ENCODE measurements at places on chromosomes 2 and 18. TPM values are rescaled to one million over a fixed set of nuclear protein-coding genes. Genes with fewer than 3 reads are reported as not detected.

DNA sequence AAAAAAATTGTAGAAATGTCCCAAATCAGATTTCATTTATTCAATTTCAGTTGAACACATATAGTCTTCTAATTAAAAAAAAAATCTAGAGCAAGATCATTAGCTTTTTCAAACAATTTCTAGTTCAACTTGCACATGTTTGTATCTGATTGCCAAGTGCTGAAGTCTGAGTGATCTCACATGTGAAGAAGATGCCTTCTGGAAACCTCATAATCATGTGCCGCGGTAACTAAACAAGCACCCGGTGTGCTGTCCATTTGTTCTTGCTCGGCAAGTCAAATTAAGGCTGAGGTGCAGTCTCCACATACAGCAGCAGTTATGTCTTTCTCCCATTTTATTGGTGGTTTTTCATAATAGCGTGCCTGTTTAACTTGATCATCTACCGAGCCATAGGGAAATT is 18.7 kb downstream of the CABLES1 start:
- H3K4me3 ChIP-seq: no peak overlapping the region
- no peaks in the 10 kb centered on the region for H3K36me3 ChIP-seq
- H3K4me1 ChIP-seq: peaks cover 5% of the 10 kb centered on the region
- no peaks in the 10 kb centered on the region for H3K27me3 ChIP-seq
- no peak overlapping the region for H3K27ac ChIP-seq

Gene TSHZ1
- polyA plus RNA-seq: 34.7 TPM

DNA sequence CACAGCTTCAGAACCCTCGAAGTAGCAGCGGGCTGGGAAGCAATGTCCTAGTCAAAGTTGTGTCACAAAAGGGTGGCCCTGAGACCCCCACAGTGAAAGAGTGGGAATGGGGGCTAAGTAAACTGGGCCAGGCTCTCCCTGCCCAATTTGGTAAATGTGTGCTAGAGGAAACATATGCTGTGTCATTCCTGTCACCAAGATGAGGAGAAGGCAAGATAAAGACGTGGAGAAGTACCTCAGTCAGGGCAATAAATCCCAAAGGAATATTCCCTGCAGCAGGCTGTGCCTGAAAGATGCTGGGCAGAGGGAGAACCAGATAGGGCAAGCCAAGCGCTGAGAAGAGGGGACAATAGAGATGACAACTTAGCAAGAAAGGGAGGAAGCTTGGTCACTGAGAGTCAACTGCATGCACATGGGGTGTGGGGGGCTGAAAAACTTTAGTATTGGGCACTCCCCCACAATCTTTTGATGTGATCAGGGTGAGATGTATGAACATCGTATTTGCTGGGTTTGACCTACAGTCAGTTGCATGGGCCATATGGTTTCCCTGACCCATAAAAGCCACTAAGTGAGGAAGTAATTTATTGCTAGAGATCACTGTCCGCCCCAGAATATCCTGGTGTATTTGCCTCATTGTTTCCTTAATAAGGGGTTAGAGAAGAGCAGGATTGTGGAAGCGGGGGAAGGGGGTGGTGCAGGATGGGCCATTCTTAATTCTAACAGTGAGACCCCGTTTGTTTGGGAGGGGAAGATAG is 49.9 kb upstream of the CXCR4 start:
- DNase-seq: no peak
- no peak overlapping the region for H3K27ac ChIP-seq
- H3K27me3 ChIP-seq: peaks cover 4% of the 10 kb centered on the region

DNA sequence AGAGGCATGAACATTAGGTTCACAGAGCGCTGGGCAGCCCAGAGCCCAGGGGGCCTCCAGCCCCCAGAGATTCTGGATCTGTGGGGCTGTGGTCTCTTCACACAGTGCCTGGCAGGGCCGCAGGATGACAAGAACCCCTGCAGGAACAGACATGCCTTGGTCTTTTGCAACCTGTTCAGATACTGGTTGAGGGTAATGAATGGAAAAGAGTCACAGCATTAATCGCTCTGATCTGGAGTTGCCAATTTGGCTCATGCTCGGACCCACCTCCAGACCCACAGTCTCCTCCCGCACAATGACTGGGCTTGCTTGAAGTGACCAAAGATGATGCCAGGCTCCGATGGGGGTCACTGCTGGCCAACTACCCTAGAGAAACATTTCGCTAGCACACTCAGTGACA is 229.4 kb upstream of the SMAD2 start:
- H3K4me3 ChIP-seq: no peak overlapping the region
- no peak for DNase-seq
- no peaks in the 10 kb centered on the region for H3K36me3 ChIP-seq
- H3K27ac ChIP-seq: no peak overlapping the region

Gene CD28
- 1.5 TPM for polyA plus RNA-seq

DNA sequence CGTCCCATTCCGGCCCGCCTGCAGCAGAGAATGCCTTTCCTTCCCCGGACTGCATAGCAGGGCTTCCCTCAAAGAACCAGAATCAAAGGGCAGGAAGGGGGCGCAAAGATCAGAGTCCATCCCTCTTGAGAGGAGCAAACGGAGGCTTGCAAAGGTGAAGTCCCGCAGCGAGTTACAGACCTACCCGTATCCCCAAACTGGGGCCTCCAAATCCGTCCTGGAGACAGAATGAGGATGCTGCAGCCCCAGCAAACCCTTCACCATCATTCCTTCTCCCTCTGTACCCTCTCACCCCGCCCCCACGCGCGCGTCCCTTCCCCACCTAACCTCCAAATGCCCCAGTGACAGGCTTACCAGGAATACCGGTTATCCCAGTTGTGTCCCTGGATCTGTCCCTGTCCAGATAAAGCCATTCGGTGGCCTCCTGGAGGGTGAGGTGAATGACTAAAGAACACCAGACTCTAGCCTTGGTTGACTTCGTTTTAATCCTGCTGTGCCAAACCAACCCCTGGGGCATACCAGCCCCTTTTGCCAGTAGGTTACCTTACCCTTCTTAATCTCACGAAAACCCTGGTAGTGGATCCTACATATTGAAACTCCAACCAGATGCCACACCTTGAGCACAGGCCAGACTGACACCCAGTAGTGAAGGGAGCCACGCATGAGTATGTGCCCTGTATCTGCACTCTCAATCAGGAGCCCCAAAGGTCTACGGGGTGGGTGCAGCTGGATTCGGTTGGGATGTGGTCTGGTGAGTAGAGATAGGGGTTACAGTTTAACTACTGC is 961 bp upstream of the SLC40A1 start:
- DNase-seq: peak; percentile 86
- peaks cover 4% of the 10 kb centered on the region for H3K36me3 ChIP-seq
- peak overlapping the region; percentile 74 for H3K4me3 ChIP-seq
- H3K27me3 ChIP-seq: no peaks in the 10 kb centered on the region
- peak overlapping the region; percentile 96 for H3K27ac ChIP-seq

- H3K4me3 ChIP-seq: no peak overlapping the region
- peaks cover 4% of the 10 kb centered on the region for H3K4me1 ChIP-seq
- no peaks in the 10 kb centered on the region for H3K36me3 ChIP-seq
Measured at GRCh38 chr18:23998820-23999219, 15.7 kb upstream of the TTC39C start.

DNA sequence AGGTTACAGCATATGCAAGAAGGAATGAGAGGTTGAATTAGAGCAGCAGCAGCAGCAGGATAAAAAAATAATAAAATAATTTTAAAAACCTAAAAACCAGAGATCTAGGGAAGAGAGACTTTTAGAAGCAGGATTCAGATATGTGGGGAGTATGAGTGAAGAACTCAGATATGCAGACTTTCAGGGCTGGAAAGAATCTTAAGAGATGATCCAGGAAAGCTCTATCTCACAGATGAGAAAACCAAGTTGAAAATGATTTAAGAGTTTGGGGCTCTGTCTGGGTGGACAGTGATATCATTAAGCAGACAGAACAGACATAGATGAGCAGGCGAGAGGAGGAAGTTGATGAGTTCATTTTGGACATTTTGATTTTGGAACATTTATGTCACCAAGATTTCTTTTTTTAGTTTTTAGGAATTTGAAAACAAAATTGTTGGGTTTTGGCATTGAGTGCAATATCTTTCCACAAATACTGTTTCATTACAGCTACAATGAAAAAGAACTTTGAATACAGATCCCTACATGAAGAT is 31.8 kb downstream of the BCL2 start:
- H3K4me1 ChIP-seq: no peaks in the 10 kb centered on the region
- H3K4me3 ChIP-seq: no peak overlapping the region
- DNase-seq: no peak
- H3K27ac ChIP-seq: no peak overlapping the region
- peaks cover 8% of the 10 kb centered on the region for H3K36me3 ChIP-seq

GRCh38 chr2:201698588-201699226 is at the start of gene MPP4:
Gene MPP4, minus strand, starts transcription at chr2:201698644. Its CDS starts 4,690 bp downstream, at chr2:201693954.
- H3K27me3 ChIP-seq: no peaks in the 10 kb centered on the region
- no peak within 1 kb of the TSS for H3K27ac ChIP-seq
- no peak within 1 kb of the TSS for H3K4me3 ChIP-seq
- H3K4me1 ChIP-seq: no peaks in the 10 kb centered on the region
- no peak for DNase-seq
- H3K36me3 ChIP-seq: peaks cover 16% of the 10 kb centered on the region
